ENCODE measurements at places on chromosomes 2 and 18. TPM values are rescaled to one million over a fixed set of nuclear protein-coding genes. Genes with fewer than 3 reads are reported as not detected.

The SANBR gene
- total RNA-seq: 10.1 TPM

The KHK gene
- 0.55 TPM for total RNA-seq

The SLC23A3 gene
- 2.4 TPM for total RNA-seq

The GREB1 gene
- total RNA-seq: 1.3 TPM

The C2orf78 gene
- not detected for total RNA-seq

The M1AP gene
- not detected for total RNA-seq

The BCL11A gene
- total RNA-seq: 0.14 TPM

The ANKRD62 gene
- not detected for total RNA-seq

The FBXO48 gene
- 0.28 TPM for total RNA-seq

The MPHOSPH10 gene
- 18.1 TPM for total RNA-seq

The TLX2 gene
- total RNA-seq: not detected
